Activated naive CD4-positive, alpha-beta T cell treated with anti-CD3 and anti-CD28 coated beads, Interleukin-2, amount 10 ng/mL, durations not matched to agents 7 days and 5 days (primary cell): ENCODE measurements at places on chromosomes 6 and 20.

- DNase-seq = no peak
Observed at GRCh38 chr6:81720427-81720826, 32.1 kb downstream of the TENT5A start.

GRCh38 chr6:33200219-33201146 is at the start of the genes RXRB and SLC39A7:
Gene RXRB (minus strand): TSS chr6:33200665. CDS start chr6:33200476, 189 bp downstream.
Gene SLC39A7 (plus strand): TSS chr6:33200867. CDS start chr6:33201246, 379 bp downstream.
- DNase-seq = peak; percentile 100

GRCh38 chr6:111992851-111993250 is 61.1 kb upstream of the CCN6 start:
- peak; percentile 58 for DNase-seq

DNA sequence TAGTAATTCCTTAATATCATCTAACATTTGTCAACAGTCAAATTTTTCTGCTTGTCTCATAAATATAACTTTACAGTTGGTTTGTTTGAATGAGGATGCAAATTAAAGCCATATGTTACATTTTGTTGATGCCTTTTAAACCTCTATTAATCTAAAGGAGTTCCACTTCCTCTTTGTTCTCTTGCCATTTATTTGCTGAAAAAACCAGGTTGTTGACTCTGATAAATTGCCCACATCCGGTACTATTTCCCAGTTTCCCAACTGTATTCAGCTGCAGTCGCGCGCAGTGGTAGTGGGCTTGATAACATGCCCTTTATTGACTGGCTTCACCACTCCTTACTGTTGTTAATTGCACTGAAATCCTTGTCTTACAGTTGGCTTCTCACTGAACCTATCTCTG is 32.8 kb upstream of the SIRPB2 start:
- no peak for DNase-seq

GRCh38 chr6:80457439-80457933 is 351.0 kb downstream of the BCKDHB start:
- no peak for DNase-seq

GRCh38 chr6:128350416-128351254 is 169.8 kb downstream of the PTPRK start:
- no peak for DNase-seq

DNA sequence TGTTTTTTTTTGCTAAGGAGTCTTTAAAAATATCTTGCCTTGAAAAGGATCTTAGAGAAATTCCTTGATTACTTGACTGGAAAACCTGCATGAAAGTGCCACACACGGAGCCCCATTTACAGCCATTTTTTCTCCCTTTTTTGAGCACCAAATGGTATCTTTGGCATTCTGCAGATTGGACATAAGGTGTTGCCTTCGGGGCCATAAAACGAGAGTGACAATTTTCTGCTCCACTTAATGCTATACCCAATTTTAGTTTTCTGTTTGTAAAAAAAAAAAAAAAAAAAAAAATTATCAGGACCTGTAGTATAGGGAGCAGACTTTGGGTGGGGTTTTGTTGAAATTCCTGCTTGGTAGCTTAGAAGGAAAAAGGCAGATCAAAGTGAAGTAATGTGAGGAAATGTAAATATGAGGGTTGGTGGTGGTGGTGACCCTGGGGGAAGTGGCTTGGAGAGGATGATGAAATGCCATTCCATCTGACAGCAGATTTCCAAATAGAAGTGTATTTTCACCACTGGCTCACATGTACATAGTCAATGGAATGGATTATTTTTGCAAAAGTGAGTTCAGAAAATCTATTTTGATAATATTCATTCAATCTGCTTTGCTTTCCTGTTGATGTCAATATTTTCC is 212.1 kb upstream of the SOX4 start:
- DNase-seq = no peak
